Choroid plexus epithelial cell (primary cell): ENCODE measurements at places on chromosomes 6 and 20.

DNA sequence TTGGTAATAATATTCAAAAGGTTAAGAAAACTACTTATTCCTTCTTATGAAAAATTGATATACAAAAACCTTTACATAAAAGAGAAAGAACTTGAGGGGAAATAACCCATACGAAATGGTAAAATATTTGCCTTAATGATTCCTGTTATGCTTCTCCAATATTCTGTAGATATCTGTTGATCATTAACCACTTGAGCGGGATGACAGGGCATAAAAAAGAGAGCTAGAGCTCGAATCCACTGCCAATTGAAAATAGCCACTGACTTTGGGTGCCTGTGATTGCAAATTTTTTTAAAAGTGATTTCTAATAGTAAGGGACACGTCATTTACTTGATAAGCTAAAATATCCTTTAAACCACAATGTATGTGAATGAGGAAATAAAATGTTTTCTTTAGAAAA lies 188.1 kb downstream of the MOXD1 start:
- no peak for DNase-seq

- DNase-seq = peak; percentile 88
Observed at GRCh38 chr6:14068133-14068532, 49.4 kb upstream of the CD83 start.

GRCh38 chr20:31695849-31696804 lies 26.5 kb downstream of the BCL2L1 start:
- no peak for DNase-seq

DNA sequence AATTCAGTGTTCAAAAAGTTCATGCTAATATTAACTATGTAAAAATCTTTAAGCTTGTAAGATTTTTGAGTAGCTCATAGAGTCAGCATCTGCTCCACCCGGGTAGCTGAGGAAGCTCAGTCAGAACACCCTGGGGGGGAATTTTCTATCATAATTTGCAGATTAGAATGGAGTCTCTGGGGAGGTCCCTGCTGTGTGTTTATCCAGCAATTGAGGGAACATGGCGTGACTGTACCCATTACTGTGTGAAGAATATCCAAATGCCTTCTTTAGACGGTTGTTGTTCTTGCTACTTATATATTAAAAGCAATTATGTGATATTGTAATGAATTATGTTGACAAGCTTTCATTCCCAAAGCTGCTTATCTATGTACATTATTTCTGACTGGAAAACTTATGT lies 64.8 kb downstream of the AIG1 start:
- peak; percentile 50 for DNase-seq

DNA sequence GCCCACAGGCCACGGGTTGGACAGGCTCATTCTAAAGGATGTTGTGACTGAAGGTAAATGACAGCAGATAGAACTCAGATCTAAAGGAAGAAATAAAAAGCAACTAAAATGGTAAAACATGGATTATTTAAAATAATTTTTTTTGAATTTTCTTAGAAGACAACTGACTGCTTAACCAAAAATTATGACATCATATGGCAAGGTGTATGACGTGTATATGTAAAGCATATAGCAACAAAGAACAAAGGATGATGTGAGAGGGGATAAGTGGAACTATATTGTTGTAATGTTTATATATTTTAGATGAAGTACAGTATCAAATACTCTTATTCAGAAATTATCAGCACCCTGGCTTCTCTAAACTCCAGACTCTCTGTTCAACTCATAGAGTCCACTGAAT lies 38.6 kb downstream of the NPEPL1 start:
- no peak for DNase-seq

- DNase-seq = peak; percentile 34
Observed at GRCh38 chr6:12286373-12287110, 3.6 kb upstream of the EDN1 start.

GRCh38 chr20:59987135-59987534 lies 28.9 kb downstream of the CDH26 start:
- DNase-seq = no peak

DNA sequence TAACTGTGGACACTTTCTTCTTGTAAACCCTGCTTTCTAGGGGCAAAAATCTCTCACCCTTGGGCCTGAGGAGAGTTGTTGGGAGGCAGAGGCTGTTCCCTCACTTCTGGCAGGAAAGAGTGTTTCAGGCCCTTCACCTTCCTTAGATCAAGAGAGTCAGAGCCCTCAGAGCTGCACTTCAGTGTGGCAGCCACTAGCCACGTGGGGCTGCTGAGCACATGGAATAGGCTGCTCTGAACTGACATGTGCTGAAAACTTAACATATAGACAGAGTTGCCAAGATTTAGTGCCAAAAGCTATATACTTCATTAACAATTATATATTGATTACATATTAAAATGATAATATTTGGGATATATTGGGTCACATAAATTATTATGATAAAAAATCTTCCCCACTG lies 4.4 kb upstream of the LMBRD1 start:
- DNase-seq = no peak

DNA sequence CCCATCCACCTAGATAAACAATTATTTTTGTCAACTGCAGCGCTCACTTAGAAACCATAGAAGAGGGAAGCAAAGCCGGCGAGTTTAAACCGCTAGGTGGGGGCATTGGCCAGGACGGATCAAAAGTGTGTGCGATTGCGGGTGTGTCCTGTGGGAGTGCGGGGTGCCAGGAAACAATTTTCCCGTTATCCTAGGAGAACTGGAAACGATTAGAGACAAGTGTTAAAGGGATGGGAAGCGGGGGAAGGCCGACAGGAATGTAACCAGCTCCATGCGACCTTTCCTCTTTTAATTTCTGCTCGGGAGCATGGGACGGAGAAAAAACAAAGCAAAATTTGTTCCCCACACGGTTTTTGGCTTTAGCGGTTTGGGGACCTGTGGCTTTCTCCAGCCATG lies 2.8 kb upstream of the HTR1B start:
- DNase-seq = peak; percentile 83

DNA sequence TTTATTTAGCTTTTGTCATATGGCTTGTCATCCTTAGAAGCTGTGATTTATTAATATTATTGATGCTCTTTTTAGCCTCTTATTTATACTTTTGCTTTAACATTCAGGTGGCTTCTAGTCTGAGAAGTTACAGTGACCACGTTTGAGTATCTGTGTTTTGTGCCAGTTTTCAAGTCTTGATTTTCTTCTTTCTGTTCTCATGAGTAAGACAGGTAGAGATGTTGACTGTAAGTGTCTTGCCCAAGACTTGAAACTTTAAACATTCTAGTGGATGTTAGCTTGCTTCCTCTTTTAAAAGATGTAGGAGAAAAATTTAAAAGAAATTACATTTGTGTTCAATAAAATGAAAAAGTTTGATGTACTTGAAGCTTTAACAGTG lies 122.6 kb downstream of the LRRC1 start:
- no peak for DNase-seq

DNA sequence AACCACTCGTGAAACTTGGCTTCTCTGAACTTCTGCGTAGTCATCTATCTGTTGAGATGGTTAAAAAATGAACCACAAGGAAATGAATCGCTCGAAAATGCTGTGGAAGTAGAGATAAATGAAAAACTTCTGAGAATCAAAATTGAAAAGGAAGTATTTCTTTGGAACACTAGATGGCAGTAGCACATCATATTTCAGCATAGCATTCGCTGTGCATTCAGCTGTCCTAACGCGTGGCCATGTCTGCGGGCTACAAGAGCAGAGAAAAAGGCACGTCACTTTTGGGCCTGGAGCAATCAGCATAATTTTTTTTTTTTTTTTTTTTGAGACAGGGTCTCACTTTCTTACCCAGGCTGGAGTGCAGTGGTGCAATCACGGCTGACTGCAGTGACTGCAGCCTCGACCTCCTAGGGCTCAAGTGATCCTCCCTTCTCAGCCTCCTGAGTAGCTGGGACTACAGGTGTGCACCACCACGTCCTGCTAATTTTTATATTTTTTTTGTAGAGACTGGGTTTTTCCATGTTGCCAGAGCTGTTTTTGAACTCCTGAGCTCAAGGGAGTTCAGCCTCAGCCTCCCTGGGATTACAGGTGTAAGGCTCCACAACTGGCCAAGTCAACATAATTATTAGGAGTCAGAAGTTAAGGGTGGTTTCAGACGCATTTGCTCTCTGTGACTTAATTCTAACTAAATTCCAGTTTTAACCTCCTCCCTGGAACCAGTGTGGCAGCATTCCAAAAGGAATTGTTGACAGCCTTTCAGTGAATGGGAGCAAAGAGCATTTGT lies 8.8 kb upstream of the PERP start:
- DNase-seq = peak; percentile 86

GRCh38 chr20:64145458-64146300 lies 18.6 kb upstream of the MYT1 start:
- no peak for DNase-seq

- DNase-seq = no peak
Observed at GRCh38 chr6:11975353-11975977, 36.6 kb upstream of the HIVEP1 start.

DNA sequence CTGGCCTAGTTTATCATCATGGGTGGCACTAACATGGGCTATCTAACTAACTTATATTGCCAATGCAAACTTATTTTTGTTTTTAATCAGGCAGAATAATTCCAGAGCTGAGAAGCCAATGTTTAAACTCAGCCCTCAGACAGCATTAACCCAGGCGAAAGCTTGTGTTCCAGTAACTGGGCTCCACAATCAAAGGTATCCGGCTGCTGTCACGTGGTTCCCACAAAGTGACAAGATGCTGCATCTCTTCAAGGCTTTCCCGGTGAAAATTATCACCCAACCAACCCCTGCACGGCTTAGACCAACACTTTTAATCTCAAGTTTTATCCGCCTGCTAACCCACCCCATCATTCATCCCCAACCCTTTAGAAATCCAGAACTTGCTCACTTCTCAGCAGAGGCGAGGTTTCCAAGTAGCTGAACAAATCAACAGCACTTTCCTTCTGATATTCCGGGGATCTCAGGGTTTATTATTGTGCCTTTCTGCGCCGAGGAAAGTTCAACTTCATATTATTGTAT lies 885 bp downstream of the MTCL3 start:
- no peak for DNase-seq

GRCh38 chr6:113488812-113489685 lies 368.1 kb upstream of the MARCKS start:
- DNase-seq = peak; percentile 28

DNA sequence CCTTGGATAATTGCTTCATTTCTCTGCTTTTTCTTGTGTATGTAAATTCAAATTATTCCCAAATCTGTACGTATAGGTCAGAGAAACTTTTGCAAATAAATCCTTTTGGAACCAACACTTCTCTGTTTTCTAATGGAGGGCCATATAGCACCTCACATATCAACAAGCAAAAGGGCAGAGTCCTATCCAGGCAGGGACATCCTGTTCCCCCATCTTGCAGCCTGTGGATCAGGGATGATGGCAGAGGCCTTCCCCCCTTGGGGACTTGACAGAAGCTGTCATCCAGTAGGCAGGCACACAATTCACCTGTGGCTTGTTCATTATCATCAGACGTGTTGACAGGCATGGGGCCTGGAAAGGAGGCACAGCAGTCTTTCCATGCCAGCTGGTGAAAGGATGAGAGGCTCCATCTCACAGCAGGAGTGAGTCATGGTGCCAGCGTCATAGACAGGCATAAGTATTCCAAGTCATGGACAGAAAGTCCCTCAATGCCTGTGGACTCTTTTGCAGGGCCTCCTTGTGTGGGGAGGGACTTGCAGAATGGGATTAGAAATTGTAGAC lies 31.8 kb upstream of the PLEKHG1 start:
- no peak for DNase-seq

GRCh38 chr6:144036064-144036834 lies 28.2 kb upstream of the PLAGL1 start:
- DNase-seq = peak; percentile 57

DNA sequence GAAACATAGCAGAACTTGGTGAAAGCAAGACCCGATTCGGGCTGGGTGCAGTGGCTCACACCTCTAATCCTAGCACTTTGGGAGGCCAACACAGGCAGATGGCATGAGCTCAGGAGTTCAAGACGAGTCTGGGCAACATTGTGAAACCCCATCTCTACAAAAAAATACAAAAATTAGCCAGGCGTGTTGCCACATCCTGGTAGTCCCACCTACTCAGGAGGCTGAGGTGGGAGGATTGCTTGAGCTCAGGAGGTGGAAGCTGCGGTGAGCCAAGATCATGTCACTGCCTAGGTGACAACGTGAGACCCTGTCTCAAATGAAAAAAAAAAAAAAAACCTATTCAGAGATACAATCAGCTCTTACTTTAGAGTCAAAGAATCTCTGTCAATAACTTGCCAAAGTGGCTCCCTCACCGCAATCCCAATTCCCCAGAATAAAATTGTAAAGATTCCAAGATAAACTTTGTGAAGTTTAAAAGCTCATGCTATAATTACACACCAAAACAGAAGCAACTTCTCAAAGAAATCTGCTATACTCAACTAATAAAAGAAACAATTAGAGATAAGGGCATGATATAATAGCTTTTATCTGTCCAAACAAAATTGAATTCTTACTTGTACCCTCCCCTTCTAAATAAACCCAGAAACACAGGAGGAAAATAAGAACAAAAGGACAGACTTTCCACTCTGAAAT lies 33.6 kb downstream of the CDK19 start:
- no peak for DNase-seq

GRCh38 chr6:91023529-91023928 lies 436.7 kb upstream of the MAP3K7 start:
- DNase-seq = no peak

DNA sequence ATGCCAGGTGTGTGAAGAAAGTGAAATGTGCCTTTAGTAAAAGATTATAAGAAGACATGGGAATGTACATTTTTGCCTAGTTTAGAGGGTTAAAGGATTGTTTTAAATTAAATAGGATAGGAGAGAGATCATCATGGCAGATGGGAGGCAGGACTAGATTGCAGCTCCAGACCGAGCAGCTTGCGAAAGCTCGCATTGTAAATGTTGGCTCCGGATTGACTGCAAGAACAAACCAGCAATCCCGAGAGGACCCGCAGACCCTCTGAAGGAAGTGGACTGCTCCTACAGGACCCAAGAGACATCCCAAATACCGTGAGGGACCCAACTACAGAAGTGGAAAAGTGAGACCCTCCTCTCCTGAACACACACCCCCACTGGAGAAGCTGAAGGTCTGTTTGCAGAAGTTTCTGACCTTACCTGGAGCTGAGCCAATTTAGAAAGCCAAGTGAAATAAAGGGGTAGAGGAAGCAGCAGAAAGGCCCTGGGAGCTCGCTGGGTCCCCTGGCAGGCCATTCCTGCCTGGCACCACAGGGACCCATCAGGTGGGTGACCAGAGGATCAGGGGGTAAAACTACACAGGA lies 30.0 kb upstream of the TPD52L1 start:
- peak; percentile 66 for DNase-seq
